Calu3 (cell line): ENCODE measurements at places on chromosomes 7 and 10. TPM values are rescaled to one million over a fixed set of nuclear protein-coding genes. Genes with fewer than 3 reads are reported as not detected.

Gene OIT3
- 1.4 and 1.9 TPM in 2 replicates for total RNA-seq

- no peak for DNase-seq
These were observed 66.0 kb upstream of the DUSP5 start for GRCh38 chr10:110431659-110432058.

DNA sequence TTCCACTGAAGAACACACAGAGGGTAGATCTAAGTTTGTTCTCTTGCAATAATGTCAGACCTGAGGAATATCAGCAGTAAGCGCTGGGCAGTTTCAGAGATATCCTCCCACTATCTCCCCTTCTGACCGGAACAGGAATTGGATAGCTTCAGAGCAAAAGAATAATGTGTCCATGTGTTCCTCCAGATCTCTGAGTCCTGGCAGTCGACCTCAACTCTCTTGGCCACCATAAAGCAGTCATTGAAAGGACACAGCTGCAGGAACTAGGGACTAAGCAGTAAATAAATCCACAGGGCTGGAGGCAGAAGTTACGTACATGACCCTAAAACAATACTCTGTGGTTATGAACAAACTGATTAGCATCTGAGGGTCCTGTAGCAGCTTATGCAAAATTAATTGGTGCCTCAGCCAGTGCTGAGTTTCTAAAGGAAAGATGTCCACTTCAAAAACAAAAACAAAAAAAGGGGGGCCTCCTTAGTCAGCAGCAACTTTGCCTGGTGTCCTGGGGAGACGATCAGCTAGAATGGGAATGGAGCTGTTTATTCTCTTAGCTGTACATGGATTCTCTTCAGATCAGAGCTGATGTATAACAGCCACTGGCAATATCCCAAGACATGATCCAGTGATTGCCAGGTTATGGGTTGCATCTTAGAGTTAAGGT, 6.4 kb upstream of the PRTFDC1 start:
- no peak for DNase-seq

Gene EPHB6
- 3.0 and 3.1 TPM in 2 replicates for total RNA-seq

DNA sequence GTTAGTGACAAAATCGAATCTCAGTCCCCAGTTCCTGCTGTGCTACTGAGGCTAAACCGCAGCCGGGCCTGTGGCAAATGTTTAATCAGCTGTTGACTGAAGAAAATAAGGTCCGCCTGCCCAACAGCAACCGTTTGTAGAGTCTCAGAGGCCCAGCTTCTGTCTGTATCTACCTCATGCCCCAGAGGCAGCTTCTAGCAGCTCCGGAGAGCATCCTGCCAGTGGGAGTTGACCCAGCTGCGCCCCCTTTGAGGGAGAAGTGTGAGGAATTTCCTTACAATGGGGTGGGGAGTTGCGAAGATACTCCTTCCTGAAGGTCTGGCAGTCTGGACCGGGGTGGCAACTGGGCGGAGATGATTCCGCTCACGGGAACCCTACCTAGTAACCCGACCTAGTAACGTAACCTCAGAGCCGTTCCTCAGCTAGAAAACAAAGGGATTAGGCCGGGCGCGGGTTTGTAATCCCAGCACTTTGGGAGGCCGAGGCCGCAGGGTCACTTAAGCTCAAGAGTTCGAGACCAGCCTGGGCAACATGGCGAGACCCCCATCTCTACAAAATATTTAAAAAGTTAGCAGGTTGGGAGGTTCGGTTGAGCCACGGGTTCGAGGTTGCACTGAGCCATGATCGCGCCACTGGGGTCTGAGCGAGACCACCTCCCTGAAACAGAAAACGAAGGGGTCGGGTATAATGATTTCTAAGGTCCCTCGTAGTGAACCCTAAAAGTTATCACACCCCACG, 846 bp upstream of the ZNF775 start:
- peak; percentile 76 for DNase-seq

Gene HOXA7
- total RNA-seq, result not detected in 2 replicates

Gene OPALIN
- not detected in 2 replicates for total RNA-seq

Gene GPAM
- 6.5 and 7.5 TPM in 2 replicates for total RNA-seq

Gene STK31
- total RNA-seq, result 1.7 and 2.1 TPM in 2 replicates

Gene LUC7L2
- 85.7 and 88.8 TPM in 2 replicates for total RNA-seq

Gene FHIP2A
- 10.8 and 10.9 TPM in 2 replicates for total RNA-seq

Gene WNT16
- total RNA-seq, result not detected in 2 replicates

DNA sequence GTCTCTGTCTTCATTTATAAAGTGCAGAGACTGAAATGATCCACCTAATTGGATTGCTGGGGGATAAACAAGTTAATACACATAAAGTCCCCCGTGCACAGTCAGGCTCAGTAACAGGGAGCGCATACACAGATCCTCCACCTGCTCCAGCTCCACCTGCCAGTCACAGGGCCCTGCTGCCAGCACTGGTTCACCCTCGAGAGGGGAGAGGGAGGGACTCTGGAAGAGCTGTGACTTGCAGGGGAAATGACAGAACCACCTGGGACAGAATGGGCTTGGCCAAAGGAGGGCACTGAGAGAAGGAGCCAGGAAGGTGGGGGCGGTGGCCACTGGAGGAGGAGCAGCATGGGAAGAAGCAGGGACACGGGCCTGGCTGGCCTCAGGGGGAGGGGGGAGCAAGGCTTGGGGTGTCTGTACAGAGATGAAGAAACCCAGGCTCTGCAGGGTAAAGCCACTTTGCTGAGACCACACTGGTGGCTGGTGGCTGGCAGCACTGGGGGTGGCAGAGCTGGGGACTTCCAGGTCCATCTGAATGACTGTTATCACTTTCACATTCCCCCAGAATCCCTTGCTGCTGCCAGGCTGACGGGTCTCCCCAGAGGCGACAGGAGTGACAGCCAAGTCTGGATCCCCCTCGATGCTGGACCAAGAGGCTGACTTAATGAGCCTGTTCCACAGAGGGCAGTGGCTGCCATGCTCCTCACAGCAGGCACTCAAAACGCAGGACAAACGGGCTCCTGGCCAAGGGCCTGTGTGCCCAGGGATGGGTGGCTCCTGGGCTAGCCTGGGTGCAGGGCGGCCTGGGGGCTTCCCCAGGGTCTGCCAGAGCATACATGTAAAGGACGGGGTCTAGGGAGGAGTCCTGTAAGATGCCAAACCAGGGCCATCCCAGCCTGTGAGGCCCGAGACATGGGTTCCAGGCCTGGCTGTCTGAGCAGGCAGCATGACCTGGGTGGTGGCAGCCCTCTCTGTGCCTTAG, 151.1 kb downstream of the SH3PXD2A start:
- DNase-seq, result no peak

GRCh38 chr10:114265392-114266053, 26.5 kb downstream of the VWA2 start:
- no peak for DNase-seq

DNA sequence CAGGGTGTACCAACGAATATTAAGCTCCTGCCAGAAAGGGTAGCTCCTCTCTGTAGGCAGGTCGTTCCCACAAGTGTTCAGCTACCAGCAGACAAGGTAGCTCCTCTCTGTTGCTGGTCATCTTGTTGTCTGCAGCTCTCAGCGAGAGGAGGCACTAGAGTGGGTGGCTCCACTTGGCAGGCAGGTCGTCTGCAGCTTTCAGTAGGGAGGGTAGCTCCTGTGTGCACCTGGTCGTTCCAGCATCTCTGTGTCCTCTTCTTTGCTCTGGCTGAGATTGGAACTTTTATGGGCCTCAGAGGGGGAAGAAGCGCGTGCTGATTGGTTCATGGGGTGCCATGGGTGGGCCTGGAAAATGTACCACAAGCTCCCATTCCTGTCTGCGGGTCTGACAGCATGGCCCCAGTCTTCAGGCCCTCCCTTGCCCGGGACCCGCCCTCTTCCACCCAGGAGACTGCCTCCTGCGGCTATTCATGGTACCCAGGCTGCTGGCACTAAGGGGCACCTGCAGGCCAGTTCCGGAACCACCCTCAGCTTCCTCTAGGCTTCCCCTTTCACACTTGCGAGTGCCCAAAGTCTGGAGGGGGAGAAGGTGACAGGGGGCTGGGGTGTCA, 63.9 kb upstream of the CACNA2D1 start:
- DNase-seq, result peak; percentile 51

DNA sequence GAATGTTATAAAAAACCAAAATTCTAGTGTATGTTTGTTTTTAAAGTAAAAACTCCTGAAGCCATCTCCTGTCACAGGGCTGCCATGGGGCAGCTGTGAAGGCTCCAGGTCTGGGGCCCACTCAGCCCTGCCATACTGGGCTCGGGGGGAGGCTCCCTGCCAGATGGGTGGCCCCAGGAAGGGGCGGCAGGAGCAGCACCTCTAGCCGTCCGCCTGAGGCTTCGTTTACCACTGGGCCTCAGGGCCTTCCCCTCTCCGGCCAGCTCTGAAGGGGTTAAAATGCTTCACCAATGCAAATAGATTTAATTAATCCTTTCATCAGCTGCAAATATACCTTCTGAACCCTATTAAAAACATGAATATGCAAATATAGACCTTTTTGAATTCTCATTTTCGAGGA, 139.0 kb downstream of the ELFN1 start:
- DNase-seq, result no peak

DNA sequence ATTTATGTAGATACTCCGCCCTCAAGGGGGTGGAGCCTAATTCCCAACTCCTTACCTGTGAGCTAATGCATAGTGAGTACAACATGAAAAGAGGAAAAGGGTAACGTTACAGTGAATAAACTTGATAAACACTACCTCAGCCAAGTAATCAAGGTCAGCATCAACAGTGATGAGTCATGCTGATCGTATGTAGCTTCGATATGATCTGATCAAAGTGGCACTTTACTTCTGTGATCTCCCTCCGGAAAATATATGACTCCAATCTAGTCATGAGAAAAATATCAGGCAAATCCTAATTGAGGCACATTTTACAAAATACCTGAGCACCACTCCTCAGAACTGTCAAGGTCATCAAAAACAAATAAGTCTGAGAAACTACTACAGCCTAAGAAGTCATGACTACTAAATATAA, 70.4 kb downstream of the VTI1A start:
- DNase-seq, result peak; percentile 19

Gene NOS3
- total RNA-seq, result 0.71 and 1.1 TPM in 2 replicates

DNA sequence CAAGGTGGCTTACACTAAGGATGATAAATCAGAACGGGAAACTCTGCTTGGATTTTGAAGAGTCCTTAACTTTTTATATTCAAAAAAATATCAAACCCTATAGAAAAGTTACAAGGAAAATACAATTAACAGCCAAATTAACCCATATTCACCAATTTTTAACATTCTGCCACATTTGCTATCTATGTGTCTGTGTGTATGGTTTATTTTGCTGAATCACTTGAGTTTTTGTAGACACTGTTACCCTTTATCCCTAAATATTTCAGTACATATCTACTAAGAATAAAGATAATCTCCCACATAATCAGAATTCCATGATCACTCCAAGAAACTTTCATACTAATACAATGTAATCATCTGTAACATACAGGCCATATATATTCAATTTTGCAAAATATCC, 1.2 kb upstream of the SRPK2 start:
- no peak for DNase-seq

DNA sequence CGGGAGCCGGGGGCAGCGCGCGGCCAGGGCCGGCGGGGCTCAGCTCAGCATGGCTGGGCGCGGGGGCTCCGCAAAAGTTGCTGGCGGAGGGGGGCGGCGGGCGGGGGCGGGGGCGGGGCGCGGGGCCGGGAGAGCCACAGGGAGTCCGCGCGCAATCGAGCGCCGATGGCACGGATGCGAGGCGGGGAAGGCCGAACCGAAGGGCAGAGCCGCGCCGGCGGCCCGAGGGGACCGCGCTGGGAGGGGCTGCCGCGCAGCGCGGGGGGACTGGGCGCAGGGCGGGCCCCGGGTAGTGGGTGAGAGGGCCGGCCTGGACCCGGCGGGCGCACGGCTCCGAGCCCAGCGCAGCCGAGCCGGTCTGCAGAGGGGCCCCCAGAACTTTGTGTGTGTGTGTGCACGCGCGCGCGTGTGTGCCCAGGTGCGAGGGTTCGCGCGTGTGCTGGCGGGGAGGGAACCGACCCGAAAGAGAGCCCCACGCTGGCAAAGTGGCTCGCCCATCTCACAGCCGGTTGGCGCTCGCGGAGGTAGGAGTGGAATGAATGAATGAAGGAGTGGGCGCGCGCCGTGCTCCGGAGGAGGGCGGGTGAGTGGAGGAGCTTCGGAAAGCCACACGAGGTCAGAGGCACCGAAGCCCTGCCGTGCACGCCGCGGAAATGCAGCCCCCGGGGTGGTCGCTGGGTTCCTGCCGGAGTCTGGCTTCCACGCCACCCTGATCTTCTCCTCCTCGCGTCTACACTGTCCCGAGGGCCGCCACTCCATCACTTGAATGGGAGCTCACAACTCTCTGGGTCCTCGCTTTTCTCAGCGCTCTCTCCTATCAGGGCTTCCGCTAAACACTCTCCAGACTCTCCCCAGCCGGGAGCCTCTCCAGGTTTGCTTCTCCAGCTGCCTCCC, at the start of gene HIPK2:
TSS of gene HIPK2 (minus strand) at position 51 of the 894 bp plus-strand sequence. CDS start 375 bp downstream, outside the sequence.
- peak; percentile 64 for DNase-seq

Gene CALML3
- not detected in 2 replicates for total RNA-seq

DNA sequence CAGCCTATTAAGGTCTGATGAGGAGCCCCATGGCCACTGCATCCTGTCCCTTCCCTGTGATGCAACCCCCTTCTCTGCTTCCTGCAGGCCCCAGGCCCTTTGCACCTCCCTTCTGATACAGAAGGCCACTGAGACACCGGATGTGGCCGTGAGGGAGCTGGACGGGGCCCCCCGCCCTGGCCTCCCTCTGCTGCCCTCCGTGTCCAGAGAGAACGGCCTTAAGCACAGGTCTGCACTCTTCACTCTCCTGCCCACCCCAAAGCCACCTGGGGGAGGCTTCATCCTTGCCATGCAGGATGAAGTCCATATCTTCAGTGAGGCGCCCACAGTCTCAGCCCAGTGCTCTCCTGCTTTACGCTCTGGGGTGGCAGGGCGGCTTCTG, 86.9 kb upstream of the GNA12 start:
- no peak for DNase-seq

GRCh38 chr7:48643431-48644013, 280.8 kb upstream of the CDC14C start:
- DNase-seq, result no peak

DNA sequence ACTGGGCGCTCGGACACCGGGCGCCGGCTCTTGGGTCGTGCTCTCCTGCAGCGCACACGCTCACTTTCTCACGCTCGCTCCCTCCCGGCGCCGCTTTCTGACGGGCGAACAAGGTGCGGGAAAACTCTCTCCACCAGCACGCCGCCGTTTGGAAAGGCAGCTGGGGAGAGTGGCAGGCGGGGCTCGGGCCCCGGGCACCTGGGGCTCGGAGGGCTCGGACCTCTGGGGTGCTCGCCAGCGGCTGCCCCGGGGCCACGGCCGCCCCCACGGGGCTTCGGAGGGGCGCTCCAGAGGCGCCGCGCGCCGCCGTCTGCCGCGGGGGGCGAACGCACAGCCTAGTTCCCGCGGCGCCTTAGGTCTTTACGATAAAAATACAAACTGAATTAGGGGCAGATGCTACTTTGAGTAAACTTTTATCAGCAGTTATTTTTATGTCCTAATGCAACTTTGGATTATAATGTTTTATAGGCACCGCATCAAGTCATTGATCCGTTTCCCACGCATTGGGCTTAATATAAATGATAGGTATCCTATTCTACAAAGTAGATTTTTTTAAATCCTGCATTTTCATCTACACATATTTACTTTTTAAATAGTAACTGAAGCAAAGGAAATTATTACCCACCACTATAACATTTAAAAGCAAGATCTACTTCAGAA, 535 bp upstream of the EPC1 start:
- DNase-seq, result no peak

GRCh38 chr10:71770255-71770654, 3.1 kb downstream of the VSIR start:
- no peak for DNase-seq

GRCh38 chr10:13758312-13758711, 171.5 kb downstream of the PRPF18 start:
- peak; percentile 20 for DNase-seq
